ENCODE measurements at places on chromosomes 11 and 22.

DNA sequence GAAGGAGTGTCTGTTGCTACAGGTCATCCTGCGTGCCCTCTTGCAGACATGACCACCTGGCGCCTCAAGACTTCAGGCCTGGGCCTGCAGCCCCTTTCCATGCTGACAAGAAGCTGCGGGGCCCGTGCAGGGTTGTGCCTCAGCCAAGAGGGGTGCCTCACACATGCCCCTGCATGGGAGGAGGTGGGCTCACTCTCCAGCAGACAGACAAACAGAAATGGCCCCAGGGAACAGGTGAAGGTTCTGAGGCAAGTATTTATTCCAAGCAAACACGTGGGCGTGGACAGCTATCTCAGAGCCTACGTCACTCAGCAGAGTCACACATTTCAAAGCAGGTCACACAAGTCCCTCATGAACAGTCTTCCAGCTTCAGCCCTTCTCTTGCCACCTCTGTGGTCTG lies 5.9 kb upstream of the SYCE3 start:
- no peak for DNase-seq
- H3K4me1 ChIP-seq, result peaks cover 3% of the 10 kb centered on the region
- H3K36me3 ChIP-seq, result peaks cover 57% of the 10 kb centered on the region
- peaks cover 4% of the 10 kb centered on the region for H3K27me3 ChIP-seq
- H3K4me3 ChIP-seq, result no peak overlapping the region

- H3K36me3 ChIP-seq, result no peaks in the 10 kb centered on the region
- DNase-seq, result no peak
- H3K4me3 ChIP-seq, result no peak overlapping the region
- H3K27me3 ChIP-seq, result no peaks in the 10 kb centered on the region
- no peaks in the 10 kb centered on the region for H3K4me1 ChIP-seq
Observed at GRCh38 chr11:81278991-81279390, 1454.7 kb downstream of the FAM181B start.

- peaks cover 79% of the 10 kb centered on the region for H3K4me1 ChIP-seq
- H3K27ac ChIP-seq, result peak overlapping the region; percentile 83
- H3K27me3 ChIP-seq, result no peaks in the 10 kb centered on the region
- peak; percentile 48 for DNase-seq
- H3K4me3 ChIP-seq, result peak overlapping the region; percentile 68
- peaks cover 1% of the 10 kb centered on the region for H3K36me3 ChIP-seq
Observed at GRCh38 chr22:46053563-46054090, 76.7 kb upstream of the WNT7B start.

DNA sequence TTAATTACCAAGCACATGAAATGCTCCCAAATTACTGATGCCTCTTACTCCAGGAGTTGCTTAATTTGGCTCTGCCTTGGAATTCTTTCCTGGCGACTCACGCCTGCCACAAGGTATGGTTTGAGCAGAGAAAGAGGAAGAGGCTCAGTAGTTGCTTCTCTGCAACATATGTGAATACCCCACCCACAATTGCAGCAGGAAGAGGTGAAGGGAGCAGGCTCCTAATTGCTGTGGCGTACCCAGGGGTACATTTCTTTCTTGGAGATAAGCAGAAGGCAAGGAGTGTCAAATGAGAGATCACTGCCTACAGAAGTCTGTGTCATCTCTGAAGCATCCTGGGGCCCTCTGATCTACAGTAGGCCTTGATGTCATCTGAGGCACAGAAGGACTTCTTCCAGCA lies 10.6 kb upstream of the NNMT start:
- H3K27ac ChIP-seq, result no peak overlapping the region
- no peak for DNase-seq
- H3K4me3 ChIP-seq, result no peak overlapping the region
- H3K27me3 ChIP-seq, result no peaks in the 10 kb centered on the region
- H3K4me1 ChIP-seq, result no peaks in the 10 kb centered on the region
- no peaks in the 10 kb centered on the region for H3K36me3 ChIP-seq

DNA sequence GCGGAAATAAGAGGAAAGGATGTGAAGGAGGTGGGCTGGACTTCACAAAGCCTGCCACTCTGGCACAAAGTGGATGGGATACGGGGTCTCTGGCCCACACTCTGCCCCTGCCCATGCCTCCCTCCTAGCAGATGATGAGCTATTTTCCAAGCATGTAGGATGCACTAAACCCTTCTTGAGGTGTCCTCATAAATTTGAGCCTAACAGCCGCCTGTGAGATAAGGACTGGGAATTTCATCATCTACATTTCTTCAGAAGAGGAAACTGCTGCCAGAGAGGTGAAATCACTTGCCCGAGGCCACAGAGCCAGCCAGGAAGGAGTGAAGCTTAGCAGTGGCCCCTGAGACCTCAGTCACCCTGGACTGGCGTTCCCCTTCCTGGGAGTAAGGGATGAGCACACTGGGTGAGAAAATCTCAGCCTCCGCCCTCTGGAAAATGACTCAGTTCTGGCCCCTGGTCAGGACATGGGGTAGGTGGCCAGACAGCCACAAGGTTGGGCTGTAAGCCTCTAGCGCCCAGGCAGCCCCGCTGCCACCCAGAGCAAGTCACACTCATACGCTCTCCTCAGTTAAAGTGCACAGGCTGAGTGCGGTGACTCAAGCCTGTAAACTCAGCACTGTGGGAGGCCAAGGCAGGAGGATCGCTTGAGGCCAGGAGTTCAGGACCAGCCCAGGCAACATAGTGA lies 27.9 kb downstream of the MB start:
- H3K4me1 ChIP-seq, result peaks cover 23% of the 10 kb centered on the region
- DNase-seq, result peak; percentile 93
- H3K36me3 ChIP-seq, result no peaks in the 10 kb centered on the region
- H3K27me3 ChIP-seq, result no peaks in the 10 kb centered on the region
- H3K27ac ChIP-seq, result peak overlapping the region; percentile 24

GRCh38 chr11:123815122-123815521 lies 9.0 kb upstream of the OR6M1 start:
- no peaks in the 10 kb centered on the region for H3K4me1 ChIP-seq
- no peak for DNase-seq
- no peak overlapping the region for H3K27ac ChIP-seq
- no peaks in the 10 kb centered on the region for H3K27me3 ChIP-seq
- no peak overlapping the region for H3K4me3 ChIP-seq

- peaks cover 63% of the 10 kb centered on the region for H3K36me3 ChIP-seq
- H3K27ac ChIP-seq, result no peak overlapping the region
- no peak overlapping the region for H3K4me3 ChIP-seq
- no peaks in the 10 kb centered on the region for H3K27me3 ChIP-seq
- H3K4me1 ChIP-seq, result no peaks in the 10 kb centered on the region
- no peak for DNase-seq
Observed at GRCh38 chr11:13705710-13706109, 37.2 kb downstream of the FAR1 start.

- H3K27me3 ChIP-seq, result no peaks in the 10 kb centered on the region
- peak overlapping the region; percentile 78 for H3K27ac ChIP-seq
- H3K4me1 ChIP-seq, result peaks cover 44% of the 10 kb centered on the region
- DNase-seq, result no peak
- peak overlapping the region; percentile 66 for H3K4me3 ChIP-seq
Observed at GRCh38 chr11:67303835-67304411, 593 bp downstream of the SSH3 start.

- no peaks in the 10 kb centered on the region for H3K36me3 ChIP-seq
- no peaks in the 10 kb centered on the region for H3K4me1 ChIP-seq
- no peak overlapping the region for H3K27ac ChIP-seq
- no peak for DNase-seq
- H3K27me3 ChIP-seq, result no peaks in the 10 kb centered on the region
- no peak overlapping the region for H3K4me3 ChIP-seq
Observed at GRCh38 chr22:43878831-43879550, 12.8 kb downstream of the PNPLA5 start.

GRCh38 chr11:124329787-124330478 lies 9.9 kb upstream of the OR8D2 start:
- no peak overlapping the region for H3K27ac ChIP-seq
- no peaks in the 10 kb centered on the region for H3K27me3 ChIP-seq
- no peaks in the 10 kb centered on the region for H3K36me3 ChIP-seq
- H3K4me1 ChIP-seq, result peaks cover 34% of the 10 kb centered on the region

- H3K27me3 ChIP-seq, result no peaks in the 10 kb centered on the region
- no peak overlapping the region for H3K4me3 ChIP-seq
- H3K4me1 ChIP-seq, result peaks cover 4% of the 10 kb centered on the region
Observed at GRCh38 chr22:19665784-19666672, 48.3 kb upstream of the SEPTIN5 start.

- peak overlapping the region; percentile 57 for H3K4me3 ChIP-seq
- peaks cover 67% of the 10 kb centered on the region for H3K36me3 ChIP-seq
Observed at GRCh38 chr22:17098379-17098819, 13.6 kb downstream of the IL17RA start.

GRCh38 chr11:122977470-122978298 lies 4.0 kb downstream of the BSX start:
- DNase-seq, result no peak
- no peaks in the 10 kb centered on the region for H3K36me3 ChIP-seq
- peaks cover 99% of the 10 kb centered on the region for H3K27me3 ChIP-seq
- H3K4me3 ChIP-seq, result no peak overlapping the region
- no peaks in the 10 kb centered on the region for H3K4me1 ChIP-seq

- H3K27me3 ChIP-seq, result no peaks in the 10 kb centered on the region
- H3K36me3 ChIP-seq, result no peaks in the 10 kb centered on the region
- DNase-seq, result no peak
- H3K4me1 ChIP-seq, result peaks cover 13% of the 10 kb centered on the region
- H3K27ac ChIP-seq, result no peak overlapping the region
Observed at GRCh38 chr11:94923004-94923334, 50.4 kb downstream of the CWC15 start.

DNA sequence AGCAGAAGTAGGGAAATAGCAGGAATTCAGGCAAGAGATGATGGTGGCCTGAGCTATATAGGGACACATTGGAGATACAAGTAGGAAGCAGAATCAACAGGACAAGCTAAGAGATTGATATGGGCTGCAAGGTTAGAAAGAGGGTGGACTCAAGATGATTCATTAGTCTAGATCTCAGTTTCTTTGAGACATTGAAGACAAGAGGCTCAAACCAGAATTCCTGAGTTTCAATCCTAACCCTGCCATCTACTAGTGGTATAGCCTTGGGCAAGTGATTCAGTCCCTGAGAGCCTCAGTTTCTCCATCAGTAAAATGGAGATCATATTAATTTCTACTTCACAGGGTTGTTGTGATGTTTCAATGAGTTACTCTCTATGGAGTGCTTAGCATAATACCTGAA lies 53.1 kb upstream of the NAV2 start:
- H3K4me3 ChIP-seq, result no peak overlapping the region
- H3K27ac ChIP-seq, result no peak overlapping the region
- no peaks in the 10 kb centered on the region for H3K27me3 ChIP-seq

DNA sequence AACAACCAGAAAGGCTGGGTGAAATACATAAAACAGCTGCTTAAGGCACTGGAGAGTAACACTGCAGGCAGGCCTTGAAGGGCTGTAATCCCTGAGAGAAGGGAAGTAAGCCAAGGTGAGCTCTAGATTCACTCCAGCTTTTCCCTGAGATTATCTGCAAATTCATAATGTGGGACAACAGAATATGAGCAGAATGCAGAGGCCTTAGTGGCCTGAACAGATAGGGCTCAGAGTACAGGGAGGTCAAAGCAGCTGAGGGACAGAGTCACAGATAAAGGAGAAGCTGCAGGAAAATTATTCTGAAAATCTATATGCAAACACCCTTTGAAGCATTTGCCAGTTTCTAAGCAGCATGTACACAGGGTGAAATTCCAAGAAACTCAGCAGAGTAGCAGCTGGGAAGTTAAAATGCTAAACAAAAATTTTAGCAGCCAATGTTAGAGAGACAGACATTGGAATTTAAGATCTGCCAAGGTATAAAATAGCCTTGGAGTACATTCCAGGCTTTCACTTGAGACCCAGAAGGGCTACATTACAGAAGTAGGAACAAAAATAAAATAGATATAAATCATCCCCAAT lies 48.1 kb upstream of the CWF19L2 start:
- no peak overlapping the region for H3K4me3 ChIP-seq
- no peaks in the 10 kb centered on the region for H3K27me3 ChIP-seq
- peaks cover 51% of the 10 kb centered on the region for H3K36me3 ChIP-seq
- no peak overlapping the region for H3K27ac ChIP-seq
- DNase-seq, result no peak

DNA sequence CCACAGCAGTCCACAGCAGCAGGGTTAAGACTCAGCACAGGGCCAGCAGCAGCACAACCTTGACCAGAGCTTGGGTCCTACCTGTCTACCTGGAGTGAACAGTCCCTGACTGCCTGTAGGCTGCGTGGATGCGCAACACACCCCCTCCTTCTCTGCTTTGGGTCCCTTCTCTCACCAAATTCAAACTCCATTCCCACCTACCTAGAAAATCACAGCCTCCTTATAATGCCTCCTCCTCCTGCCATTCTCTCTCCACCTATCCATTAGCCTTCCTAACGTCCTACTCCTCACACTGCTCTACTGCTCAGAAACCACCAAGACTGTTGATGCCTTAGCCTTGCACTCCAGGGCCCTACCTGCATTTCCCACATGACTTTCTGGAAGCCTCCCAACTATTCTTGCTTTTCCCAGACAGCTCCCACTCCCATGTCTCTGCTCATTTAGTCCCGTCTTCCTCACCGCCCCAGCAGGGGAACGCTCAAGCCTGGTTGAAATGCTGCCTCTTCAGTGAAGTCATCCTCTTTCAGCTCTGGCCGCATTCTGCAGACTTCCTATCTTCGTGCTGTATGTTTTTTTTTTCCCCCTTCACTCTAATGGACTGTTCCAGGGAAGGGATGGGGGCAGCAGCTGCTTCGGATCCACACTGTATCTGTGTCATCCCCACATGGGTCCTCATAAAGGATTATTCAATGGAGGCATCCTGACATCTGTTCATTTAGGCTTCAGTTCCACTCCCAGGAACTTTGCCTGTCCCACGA lies 3.3 kb downstream of the IL18BP start:
- H3K4me3 ChIP-seq, result no peak overlapping the region
- peaks cover 28% of the 10 kb centered on the region for H3K4me1 ChIP-seq
- no peaks in the 10 kb centered on the region for H3K27me3 ChIP-seq
- H3K36me3 ChIP-seq, result peaks cover 74% of the 10 kb centered on the region
- no peak for DNase-seq

DNA sequence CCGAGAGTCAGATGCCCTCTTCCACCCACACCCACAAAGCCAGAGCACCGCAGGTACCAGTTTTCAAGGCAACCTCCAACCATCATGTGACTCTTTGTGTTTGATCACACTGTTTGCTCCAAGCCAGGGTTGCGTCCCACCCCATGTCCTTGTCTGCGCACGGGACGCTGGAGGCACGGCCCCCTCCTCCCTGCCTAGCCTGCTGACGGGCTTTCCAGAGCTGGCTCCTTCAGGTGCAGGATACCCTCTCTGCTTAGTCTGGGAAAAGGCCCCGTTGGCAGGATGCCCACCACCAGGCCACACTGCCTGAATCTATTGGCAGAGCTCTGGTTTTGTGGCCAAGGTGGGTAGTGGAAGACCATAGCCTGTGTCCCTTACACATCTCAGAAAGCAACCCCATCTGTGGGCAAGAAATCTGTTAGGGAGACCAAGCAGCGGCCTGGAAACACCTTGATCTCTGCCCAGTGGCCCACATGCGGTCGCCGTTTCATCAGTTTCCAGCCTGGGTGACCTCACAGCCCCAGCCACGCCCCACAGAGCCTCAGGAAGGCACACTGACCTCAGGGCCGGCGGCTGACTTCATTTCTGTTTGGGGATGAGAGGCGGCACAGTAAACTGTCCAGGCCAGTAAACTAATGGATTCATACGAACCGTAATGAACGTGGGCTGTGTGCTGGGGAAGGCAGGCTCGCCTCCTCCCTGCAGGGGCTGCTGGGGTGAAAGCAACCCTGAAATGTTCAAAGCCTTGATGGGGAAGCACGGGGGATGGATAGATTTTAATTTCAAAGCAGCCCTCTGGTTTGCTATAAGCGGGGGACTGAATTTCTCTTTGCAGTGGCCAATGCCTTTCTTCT lies 25.8 kb downstream of the CDPF1 start:
- H3K27ac ChIP-seq, result no peak overlapping the region
- H3K27me3 ChIP-seq, result no peaks in the 10 kb centered on the region
- H3K4me3 ChIP-seq, result no peak overlapping the region
- peaks cover 12% of the 10 kb centered on the region for H3K36me3 ChIP-seq
